T-helper 17 cell (primary cell): ENCODE measurements at places on chromosomes 1 and 21. TPM values are rescaled to one million over a fixed set of nuclear protein-coding genes. Genes with fewer than 3 reads are reported as not detected.
A peak's percentile ranks its signal among the peaks of the same experiment; 100 is the strongest.

DNA sequence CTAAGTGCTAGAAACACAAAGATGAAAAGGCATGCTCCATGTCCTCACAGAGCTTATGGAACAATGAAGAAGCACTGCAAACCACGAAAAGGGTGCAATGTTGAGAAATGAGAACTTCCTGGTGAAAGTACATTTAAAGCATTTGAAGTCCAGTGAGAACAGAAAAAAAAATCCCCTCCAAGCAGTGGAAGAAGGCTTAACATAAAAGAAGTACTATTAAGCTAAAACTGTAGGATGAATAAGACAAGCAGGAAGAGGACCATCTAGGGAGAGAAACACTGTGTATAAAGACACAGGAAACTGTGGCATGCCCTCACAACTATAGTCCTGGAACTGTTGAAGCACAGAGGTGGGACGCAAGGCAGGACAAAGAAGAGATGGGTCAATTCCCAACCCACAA lies 10.0 kb downstream of the TP53BP2 start:
- no peak for DNase-seq

DNA sequence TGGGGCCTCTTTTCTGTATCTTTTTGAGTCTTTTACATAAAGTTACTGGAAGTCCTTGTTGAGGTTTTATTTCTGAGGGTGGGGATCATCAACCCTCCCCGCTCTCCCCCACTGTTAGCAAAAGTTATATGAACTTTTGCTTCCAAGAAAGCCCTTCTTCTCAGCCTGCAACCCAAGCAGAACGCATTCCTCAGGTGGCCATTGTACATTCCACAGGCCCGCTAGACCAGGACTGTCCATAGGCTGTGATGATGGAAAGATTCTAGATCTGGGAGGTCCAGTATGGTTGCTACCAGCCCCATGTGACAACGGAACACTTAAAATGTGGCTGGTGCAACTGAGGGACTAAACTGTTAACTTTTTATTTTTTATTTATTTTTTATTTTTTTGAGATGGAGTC lies 11.8 kb upstream of the YBX1 start:
- no peak for DNase-seq

DNA sequence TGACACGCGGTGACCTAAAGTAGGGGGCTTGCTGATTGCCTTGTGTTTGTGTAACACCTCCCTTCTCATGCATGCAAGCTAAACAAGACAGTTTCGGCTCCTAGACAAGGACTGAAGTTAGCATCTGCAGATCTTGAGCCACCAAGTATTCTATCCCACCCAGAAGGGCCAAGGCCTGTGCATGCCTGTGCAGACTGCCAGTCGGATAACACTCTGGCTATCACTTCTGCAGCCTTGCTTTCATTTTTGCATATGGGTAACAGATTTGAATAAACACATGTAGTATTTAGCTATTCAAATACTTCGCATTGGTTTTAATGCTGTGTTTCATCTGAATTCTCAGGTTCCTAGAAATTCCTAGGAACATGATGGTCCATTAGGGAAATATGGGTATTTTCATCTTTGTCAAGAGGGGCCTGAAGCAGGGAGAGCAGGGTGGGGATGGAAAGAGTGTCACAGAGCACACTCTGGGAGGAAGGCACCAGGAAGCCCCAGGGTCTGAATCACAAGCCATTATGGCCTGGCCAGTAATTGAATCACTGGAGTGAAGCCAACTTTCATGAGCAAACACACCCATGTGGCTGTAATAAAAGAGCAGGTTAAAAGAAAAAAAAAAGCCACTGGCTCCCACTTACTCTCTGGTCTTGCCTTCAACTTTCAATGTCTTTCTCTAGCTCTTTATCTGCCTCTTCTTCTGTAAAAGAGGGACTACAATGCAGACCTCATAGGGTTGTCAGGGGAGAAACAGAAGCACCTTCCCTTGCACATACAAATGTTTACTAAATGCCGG lies 28.3 kb downstream of the GADD45A start:
- DNase-seq = no peak

GRCh38 chr21:29721964-29722363 lies 217.8 kb downstream of the GRIK1 start:
- no peak for DNase-seq

DNA sequence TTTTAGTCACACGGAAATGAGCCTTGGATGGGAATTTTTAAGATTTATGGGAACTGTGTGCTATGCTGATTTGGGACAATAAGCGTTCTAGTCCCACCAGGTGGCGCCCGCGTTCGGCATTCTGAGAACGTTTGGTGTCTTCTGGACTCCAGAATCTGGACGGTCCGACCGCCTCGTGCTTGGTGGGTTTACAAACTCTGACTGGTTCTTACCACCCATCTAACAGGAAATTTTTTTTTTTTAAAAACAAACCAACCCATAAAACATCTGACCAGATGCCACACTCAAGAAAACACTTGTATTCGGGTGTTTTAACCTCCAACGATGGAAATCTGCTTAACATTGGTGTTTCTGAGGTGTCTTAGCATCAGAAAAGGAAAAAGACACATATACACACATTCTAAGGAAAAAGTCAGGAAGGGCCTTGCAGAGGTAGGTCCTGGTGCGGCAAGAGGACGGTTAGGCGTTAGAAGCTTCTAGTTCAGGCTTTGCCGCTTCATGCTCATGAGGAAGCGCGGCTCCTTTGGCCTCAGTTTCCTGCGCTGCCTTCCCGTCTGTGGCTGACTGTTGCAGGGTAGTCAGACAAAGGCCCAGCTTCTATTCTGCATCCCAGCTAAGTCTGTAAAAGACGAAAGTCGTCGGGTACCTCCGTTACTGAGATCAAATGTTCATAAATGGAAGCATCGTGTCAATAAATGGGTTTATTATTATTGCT lies 814 bp upstream of the DYRK3 start:
- DNase-seq = peak; percentile 62

DAB1 gene
- total RNA-seq = 13.6 TPM

FNDC10 gene
- 3.4 TPM for total RNA-seq

CLCA2 gene
- not detected for total RNA-seq
